ENCODE measurements at places on chromosomes 6 and 20.
A peak's percentile ranks its signal among the peaks of the same experiment; 100 is the strongest.

- no peak for DNase-seq
Measured at GRCh38 chr20:50020288-50020687, 37.5 kb downstream of the SNAI1 start.

DNA sequence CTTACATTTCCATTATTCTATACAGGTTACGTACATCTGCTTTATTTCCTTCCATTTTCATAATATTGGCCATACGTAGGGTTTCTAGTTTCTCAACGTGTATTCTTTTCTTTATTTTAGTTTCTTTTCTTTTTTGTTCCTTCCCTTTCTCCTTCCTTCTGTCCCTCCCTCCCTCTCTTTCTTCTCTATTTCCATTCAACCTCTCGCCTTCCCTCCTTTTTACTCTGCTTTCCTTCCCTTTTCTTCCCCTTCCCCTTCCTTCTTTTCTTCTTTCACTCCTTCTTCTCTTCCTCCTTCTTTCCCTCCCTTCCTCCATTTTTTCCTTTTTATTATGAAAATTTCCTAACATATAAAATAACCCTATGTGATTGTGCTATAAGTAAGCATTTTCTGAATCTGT is 8.7 kb upstream of the HLA-G start:
- DNase-seq, result no peak

GRCh38 chr6:106469882-106470281 is 109.4 kb downstream of the CRYBG1 start:
- no peak for DNase-seq

- no peak for DNase-seq
Measured at GRCh38 chr6:33957892-33958525, 154.2 kb upstream of the MLN start.

DNA sequence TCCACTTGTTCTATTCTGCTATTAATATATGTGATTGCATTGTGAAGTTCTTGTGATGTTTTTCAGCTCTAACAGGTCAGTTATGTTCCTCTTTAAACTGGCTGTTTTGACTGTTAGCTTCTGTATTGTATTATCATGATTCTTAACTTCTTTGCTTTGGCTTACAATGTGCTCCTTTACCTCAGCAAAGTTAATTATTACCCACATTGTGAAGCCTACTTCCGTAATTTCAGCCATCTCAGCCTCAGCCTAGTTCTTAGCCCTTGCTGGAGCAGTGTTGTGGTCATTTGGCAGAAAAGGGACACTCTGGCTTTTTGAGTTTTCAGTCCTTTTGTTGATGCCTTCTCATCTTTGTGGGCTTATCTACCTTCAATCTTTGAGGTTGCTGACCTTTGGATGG is 440.2 kb downstream of the TBC1D32 start:
- DNase-seq, result no peak

- DNase-seq, result peak; percentile 29
Measured at GRCh38 chr6:150667977-150668716, 68.5 kb downstream of the PLEKHG1 start.

DNA sequence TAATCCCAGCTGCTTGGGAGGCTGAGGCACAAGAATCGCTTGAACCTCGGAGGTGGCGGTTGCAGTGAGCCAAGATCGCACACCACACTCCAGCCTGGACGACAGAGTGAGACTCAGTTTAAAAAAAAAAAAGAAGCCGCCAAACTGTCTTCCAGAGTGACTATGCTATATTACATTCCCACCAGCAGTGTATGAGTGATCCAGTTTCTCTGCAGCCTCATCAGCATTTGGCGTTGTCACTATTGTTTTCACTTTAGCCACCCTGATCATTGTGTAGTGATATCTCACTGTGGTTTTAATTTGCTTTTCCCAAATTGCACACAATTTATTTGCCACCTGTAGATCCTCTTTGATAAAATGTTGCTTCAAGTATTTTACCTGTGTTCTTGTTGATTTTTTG is 6.0 kb upstream of the AKAP12 start:
- no peak for DNase-seq

- no peak for DNase-seq
Measured at GRCh38 chr20:62752181-62752670, 43.6 kb downstream of the NTSR1 start.

- DNase-seq, result no peak
Measured at GRCh38 chr6:167699141-167699931, 127.4 kb upstream of the AFDN start.

- DNase-seq, result no peak
Measured at GRCh38 chr6:10302566-10303235, 112.2 kb downstream of the TFAP2A start.

- DNase-seq, result no peak
Measured at GRCh38 chr20:21514553-21515251, 838 bp upstream of the NKX2-2 start.

DNA sequence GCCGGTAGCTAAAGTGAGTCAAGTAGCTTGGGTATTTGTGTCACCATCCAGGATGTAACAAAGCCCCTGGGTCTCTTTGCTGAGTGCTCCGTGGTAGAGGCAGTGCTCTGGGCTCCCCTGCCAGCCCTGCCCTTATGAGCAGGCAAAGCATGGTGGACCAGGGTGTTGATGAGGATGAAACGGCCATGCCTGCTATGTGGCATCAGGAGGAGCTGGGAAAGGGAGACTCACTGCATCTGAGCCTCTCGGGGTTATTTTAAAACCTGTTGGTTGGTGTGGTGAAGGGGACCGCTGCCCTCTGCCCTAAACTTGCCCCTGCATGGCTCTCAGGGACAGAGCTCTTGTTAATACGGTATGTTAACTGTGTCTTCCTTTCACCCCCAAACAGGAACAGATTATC is 143.1 kb downstream of the DTNBP1 start:
- no peak for DNase-seq

DNA sequence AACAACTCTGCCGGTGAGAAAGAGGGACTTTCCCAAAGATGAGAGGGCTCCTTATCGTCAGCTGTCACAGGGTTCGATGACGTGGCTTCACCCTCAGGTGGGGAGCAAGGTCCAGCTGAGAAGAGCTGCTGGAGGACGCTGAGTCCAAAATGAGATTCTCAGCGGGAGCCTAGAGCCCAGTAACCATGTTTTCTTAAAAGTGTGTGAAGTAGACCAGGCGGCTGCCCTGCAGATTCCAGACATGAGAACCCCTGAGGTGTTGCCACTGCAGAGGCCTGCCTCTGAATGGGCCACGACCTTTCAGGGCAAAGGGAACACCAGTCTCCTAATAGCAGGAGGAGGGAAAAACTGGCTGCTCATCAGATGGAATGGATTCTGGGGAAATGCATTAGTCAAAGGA is 375.1 kb downstream of the BTBD9 start:
- no peak for DNase-seq

DNA sequence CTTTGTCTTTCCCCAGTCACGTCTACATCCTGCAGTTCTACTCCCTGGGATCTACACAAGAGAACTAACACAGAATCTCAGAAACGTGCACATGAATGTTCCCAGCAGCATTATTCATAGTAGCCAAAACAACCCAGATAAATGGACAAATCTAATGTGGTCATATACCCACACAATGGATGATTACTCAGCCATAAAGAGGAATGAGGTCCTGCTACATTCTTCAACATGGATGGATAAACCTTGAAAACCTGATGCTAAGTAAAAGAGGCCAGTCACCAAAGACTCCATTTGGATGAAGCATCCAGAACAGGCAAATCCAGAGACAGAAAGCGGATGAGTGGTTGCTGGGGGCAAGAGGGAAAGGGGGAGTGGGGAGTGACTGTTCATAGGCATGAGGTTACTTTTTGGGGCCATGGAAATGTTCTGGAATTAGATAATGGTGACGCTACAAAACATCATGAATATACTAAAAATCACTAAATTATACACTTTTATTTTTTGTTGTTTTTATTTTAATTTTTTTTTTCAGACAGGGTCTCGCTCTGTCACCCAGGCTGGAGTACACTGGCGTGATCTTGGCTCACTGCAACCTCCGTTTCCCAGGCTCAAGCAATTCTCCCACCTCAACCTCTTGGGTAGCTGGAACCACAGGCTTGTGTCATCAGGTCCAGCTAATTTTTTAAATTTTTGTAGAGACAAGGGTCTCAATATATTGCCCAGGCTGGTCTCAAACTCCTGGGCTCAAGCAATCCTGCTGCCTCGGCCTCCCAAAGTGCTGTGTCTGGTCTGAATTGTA is 50.8 kb upstream of the DSN1 start:
- DNase-seq, result no peak

GRCh38 chr6:8442150-8442549 is 6.8 kb upstream of the SLC35B3 start:
- DNase-seq, result no peak

DNA sequence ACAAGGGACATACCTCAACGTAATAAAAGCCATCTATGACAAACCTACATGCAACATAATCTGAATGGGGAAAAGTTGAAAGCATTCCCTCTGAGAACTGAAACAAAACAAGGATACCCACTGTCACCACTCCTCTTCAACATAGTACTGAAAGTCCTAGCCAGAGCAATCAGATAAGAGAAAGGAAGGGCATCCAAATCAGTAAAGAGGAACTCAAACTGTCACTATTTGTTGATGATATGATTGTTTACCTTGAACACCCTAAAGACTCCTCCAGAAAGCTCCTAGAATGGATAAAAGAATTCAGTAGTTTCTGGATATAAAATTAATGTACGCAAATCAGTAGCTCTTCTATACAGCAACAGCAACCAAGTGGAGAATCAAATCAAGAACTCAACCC is 39.4 kb downstream of the ZNF311 start:
- no peak for DNase-seq

DNA sequence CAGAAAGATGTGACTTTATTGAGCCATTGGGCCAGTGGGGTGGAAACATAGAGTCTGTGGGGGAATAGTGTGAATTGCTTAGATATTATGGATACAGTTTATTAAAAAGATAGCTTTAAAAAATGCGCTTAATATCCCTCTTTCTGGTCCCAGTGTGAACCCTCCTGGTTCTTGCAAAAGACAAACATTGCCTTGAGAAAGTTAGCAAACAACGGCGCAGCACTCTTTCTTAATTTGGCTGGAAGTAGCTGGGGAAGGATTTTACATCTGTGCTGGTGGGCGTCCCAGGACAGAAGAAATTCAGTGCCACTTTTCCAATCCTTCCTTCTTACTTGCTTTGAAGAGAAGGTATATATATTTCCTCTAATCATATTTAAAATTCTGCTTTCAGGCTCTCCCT is 191.4 kb upstream of the ZFP64 start:
- DNase-seq, result no peak

- DNase-seq, result no peak
Measured at GRCh38 chr6:52221302-52221701, 23.0 kb downstream of the IL17F start.

DNA sequence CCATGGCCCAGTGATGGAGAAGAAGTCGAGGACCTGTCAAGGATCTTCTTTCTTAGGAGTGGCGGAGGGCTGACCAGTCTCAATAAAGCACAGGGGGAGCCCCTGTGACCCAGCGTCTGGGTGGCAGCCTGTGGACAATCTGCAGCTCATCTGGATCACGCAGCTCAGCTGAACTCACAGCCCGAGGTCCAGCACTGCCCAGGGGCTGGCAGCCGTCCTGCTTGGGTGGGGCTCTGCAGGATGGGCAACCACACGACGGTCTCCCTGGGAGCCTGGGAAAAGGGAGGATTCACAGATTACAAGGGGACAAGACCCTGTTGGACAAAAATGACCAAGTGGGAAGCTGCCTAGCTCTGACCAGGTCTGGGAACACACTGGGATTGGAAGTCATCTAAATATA is 110.8 kb downstream of the MYLK4 start:
- no peak for DNase-seq

DNA sequence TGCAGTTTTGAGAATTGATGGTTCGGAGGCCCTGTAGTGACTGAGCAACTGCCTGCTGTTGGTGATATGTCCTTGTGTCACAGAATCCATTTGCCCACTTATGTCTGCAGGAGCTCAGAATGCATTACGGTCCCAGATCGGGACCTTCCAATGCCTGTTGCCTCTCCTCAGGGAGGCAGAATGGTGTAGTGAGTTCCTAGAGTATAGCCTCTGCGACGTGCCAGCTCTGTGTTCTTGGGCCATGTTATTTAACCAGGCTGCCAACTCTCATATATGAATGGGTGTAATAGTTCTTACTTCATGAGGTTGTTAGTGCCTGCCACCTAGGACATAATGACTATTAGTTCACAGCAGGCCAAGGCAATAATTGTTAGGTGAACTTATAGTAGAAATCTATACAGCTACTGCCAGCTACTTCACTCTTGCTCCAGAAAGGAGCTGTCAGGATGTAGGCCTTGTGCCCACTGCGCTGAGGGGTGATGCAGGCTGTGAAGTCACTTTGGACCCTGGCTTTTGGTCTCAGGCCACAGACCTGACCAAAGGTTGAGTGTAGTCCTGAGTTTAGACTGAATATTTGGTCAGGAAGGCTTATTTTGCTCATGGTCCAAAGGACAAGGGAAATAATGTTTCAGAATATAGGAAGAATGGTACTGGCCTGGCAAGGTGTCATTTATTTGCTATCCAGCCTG is 82.1 kb downstream of the ASXL1 start:
- no peak for DNase-seq

GRCh38 chr6:146598772-146599405 is at the start of gene ADGB:
TSS of gene ADGB (plus strand) at chr6:146598972. CDS start at chr6:146599041, 69 bp downstream.
- DNase-seq, result no peak

- DNase-seq, result no peak
Measured at GRCh38 chr20:6028818-6029217, 25.0 kb downstream of the LRRN4 start.

DNA sequence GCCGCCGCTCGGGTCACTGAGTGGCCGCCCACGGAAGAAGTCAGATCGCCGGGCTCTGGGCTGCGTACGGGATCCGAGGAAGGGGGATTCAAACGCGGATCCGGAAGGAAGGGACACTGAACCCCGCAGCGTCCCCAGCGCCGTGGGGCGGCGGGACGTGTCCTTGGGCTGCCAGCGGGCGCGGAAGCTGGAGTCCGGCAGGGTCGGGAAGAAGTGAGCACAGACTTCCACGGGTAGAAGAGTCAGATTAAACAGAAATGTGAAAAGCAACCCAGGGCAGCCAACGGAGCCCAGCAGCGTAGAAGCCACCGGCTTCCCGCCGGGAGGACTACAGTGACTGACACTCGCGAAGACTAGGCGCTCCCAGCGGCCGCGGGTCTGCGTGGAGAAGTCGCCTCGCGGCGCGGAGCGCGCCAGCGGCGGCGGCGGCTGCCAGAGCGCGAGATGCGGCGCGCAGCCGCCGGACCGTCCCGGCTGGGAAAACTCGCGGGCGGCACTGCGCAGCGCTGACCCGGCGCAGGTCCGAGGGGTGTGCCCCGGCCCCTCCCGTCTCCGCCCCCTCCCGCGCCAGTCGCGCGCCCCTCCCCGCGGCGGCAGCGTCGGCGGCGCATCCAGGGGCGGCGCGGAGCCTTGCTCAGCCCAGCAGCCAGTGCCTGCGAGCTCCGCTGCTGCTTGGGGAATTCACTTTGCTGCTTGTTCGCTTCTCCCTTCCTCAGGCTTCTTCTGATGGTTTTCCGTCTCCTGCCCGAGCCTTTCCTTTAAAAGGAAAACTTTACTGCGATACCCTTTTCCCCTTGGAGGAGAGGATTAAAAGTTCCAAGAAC is at the start of gene SAMD5:
Gene SAMD5 (plus strand): TSS at position 649 of the 824 bp plus-strand sequence. CDS start 239 bp downstream, outside the sequence.
- DNase-seq, result no peak

- no peak for DNase-seq
Measured at GRCh38 chr6:127385668-127386430, 42.4 kb upstream of the ECHDC1 start.
